ENCODE measurements at places on chromosomes 1 and 21. TPM values are rescaled to one million over a fixed set of nuclear protein-coding genes. Genes with fewer than 3 reads are reported as not detected.

WDR77 gene
- polyA plus RNA-seq: 116 TPM

AMY1C gene
- polyA plus RNA-seq: not detected

IGSF5 gene
- polyA plus RNA-seq: not detected

SYNC gene
- 3.5 TPM for polyA plus RNA-seq

RHBDL2 gene
- polyA plus RNA-seq: 0.06 TPM

ASTN1 gene
- not detected for polyA plus RNA-seq

CTTNBP2NL gene
- 20.4 TPM for polyA plus RNA-seq

HNRNPU gene
- polyA plus RNA-seq: 45.9 TPM

CRNN gene
- not detected for polyA plus RNA-seq

RBM34 gene
- 17.7 TPM for polyA plus RNA-seq

CFAP74 gene
- not detected for polyA plus RNA-seq

LRRC38 gene
- not detected for polyA plus RNA-seq

PLEKHG5 gene
- 40.8 TPM for polyA plus RNA-seq

NRDC gene
- 35.6 TPM for polyA plus RNA-seq

RGS13 gene
- not detected for polyA plus RNA-seq

GPR25 gene
- not detected for polyA plus RNA-seq

CR2 gene
- not detected for polyA plus RNA-seq

CSF3R gene
- polyA plus RNA-seq: not detected

LEMD1 gene
- not detected for polyA plus RNA-seq

METTL18 gene
- 0.49 TPM for polyA plus RNA-seq

SLC45A3 gene
- 15.5 TPM for polyA plus RNA-seq

S100A12 gene
- polyA plus RNA-seq: not detected

MXRA8 gene
- 2.2 TPM for polyA plus RNA-seq

DCDC2B gene
- not detected for polyA plus RNA-seq

HSD3B1 gene
- polyA plus RNA-seq: not detected

CSTB gene
- 83.7 TPM for polyA plus RNA-seq

BGLAP gene
- polyA plus RNA-seq: 1.2 TPM

DHX9 gene
- polyA plus RNA-seq: 142 TPM

SPOCD1 gene
- 40.1 TPM for polyA plus RNA-seq

AADACL3 gene
- polyA plus RNA-seq: not detected
